NCI-H2081 treated with DMSO at 0.1 percent for 48 hours (cell line): ENCODE measurements at places on chromosomes 1 and 21.

DNA sequence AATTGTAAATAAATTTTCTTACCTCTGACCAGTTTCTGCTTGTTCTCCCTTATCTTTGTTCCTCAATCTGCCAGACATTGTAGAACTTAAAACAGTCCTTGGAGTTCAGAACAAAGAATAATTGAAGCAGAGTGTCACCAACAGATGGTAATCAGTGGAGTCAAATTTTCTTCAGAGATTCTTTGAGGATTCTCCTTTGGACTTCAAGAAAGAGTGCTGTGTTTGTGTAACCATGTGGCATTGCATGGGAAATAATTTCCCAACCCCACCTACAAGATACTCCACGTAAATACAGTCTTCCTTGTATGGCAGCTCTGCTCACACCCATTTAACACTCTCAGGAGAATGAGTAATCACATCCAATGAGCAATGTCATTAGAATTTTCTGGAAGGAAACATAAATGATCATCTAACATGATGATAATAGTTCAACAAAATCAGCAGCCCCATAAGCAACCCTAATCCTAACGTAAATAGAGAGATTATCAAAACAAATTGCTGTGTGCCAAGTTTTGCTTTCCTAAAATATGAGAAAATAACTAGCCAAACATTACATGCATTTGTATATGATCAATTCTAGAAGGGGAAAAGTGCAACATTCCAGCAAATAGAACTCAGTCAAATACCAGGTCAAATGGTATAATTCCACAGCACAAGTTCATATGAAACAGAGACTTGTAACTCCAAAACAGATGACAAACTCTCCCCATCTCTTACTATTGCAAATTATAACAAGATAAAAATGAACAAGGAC lies 6.9 kb upstream of the DENND1B start:
- no peak for DNase-seq

- no peak for DNase-seq
These were observed 896.8 kb upstream of the ADGRL4 start for GRCh38 chr1:79903321-79903720.

DNA sequence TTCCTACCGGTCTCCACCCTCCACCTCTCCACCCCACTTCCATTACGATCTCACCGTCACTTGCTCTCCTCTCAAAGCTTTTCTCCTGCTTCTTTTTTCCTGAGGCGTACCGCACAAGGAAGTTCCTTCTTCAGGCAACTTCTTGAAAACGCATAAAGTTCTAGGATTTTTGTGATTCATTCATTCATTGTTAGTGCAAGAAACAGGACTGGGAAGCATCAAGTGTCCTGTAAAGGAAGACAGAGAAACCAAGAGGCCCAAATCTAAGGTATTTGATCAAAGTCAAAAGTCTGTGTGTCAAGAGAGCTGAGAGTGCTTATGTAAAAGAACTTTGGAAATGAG lies 1.3 kb upstream of the RCC2 start:
- DNase-seq = no peak

GRCh38 chr1:6756457-6756856 lies 28.8 kb upstream of the CAMTA1 start:
- DNase-seq = no peak

DNA sequence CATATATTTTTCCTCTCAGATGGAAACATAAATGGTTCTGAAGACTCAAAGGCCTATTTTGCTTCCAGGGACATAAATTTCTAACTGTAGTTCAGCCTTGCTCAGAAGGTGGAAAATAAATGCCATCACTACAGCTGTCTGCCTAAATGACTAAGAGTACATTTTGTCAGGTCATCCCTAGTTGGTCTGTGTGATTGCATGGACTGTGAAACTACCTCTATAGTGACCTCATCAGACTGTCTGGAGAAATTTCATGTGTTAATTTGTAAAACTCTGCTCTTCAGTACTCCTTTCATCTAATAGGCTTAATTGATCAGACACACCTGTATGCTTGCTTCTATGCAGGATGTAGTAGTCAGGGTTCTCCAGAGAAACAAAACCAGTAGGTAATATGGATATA lies 886.9 kb downstream of the AMY1C start:
- no peak for DNase-seq

DNA sequence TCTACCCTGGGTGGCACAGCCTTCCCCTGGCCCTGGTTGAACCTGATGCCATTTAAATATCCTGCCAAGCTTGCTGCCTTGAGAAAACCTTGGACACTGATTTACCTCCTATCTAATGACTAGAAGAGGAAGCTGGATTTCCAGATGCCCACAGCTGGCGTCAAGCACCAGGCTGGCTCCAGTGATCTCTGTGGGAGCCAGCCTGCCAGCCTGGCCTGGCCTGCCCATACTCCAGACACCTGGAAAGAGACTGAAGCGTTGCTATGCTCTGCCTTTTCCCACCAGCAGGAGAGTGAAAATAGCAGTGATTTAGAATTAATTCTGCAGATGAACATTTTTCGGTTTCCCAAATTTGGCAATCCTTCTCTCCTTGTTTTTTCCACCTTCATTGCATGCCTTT lies 11.5 kb upstream of the EIF4G3 start:
- no peak for DNase-seq

GRCh38 chr21:46622226-46622625 lies 13.2 kb upstream of the PRMT2 start:
- no peak for DNase-seq

DNA sequence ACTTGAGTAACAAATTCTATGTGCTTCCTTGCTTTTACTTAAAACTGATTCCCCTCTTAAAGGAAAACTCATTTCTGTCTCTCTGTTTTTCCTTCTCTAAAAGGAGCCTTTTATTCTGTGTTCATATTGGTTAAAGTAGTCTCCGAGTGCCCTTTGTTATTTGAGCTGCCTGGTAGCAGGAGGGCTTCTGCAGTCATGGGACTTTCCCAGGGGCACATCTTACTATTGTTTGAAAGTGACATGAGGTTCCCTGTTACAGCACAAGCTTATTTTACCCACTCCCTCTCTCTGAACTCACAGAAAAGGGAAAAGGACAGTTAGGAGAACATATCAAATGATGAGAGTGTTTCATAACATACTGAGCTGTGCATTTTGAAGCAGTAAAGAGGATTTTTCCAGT lies 58.1 kb upstream of the ANGPTL1 start:
- no peak for DNase-seq

- no peak for DNase-seq
These were observed 36.3 kb downstream of the FAAP20 start for GRCh38 chr1:2158272-2158671.

- no peak for DNase-seq
These were observed 65.9 kb downstream of the GRIK1 start for GRCh38 chr21:29873908-29874307.

DNA sequence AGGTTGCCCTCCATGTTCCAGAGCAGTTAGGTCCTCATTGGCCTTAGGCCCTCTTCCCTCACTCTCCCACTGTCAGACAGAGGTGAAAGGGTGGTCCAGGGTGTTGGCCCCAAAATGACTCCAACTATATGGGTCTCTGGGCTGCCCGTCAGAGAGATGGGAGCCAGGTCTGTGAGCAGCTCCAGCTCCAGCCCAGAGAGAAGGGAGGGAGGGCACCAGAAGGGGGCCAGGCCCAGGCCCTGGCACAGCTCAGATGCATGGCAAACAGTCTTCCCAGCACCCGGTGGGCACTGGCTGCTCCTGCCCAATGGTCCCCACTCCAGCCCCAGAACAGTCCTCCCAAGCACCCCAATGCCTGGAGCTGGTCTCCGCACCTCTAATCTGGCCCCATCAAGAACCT lies 2.2 kb downstream of the BCAN start:
- DNase-seq = no peak

DNA sequence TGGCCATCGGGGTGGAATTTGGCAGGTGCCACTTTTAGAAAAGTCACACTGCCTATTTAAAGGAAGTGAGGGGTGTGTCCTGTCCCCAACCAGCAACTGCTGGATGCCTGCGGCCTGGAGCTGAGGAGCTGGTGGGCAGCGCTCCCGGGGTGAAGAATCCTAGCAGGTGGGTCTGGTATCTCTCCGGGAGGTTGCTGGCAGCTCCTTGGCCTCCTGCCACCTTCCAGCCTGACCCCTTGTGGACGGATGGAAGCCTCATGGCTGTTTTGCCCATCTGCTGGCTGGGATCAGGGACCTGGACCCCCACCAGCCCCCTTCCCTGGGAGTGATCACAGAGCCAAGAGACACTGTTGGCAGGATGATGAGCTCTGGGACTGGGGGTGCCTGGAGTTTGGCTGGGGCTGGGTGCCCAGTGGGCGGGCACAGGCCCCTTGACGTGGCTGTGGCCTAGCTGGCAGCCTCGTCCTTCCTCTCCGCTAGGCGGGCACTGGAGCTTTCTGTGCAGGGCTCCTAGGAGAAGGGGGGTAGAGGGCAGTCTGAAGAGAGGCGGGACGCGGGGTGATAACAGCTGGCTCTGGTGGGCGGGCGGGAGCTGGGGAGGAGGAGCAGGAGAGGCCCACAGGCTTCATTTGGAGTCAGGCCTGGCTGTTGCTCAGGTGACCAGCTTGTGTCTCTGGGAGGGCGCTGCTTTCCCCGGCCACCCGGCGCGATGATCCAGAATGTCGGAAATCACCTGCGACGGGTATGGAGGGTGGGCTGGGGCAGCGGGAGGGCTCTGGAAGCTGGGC lies at the start of gene ACOT11:
ACOT11 (plus strand) TSS at position 628 of the 788 bp plus-strand sequence; CDS start at position 710, 82 bp downstream.
- DNase-seq = no peak

- DNase-seq = no peak
These were observed 82.2 kb downstream of the MDM4 start for GRCh38 chr1:204598319-204598969.

DNA sequence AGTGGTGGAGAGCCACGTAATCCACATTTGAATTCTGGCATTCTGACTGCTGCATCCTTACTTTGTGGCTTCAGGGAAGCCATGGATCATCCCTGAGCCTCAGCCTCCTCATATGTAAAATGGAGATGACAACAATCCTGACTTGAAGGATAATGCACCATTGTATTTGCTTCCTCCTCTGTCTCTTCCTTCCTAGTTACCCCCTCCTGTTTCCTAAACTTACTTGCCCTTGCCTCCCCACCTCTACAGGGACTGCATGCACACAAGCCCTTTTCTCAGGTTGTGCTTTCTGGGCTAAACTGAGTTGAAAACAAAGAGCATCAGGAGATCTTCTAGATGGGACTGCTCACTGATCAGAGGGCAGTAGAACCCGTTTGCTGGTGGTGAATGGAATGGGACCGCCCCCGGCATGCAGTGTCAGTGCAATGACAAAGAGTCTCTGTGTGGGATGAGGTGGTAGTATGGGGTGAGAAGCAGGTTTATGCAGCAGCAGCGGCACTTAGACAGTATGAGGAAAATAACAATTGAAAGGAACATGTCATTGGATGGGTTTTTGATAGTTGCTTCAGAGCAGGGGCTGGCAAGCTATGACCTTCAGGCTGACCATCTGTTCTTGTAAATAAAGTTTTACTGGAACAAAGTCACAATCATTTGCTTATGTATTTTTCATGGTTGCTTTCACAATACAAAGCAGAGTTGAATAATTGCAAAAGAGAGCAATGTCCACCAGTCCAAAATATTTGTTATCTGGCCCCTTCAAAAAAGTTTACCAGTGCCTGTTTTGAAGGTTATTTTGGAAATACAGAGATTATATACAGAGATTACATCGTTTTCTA lies 6.1 kb upstream of the ADAMTS1 start:
- no peak for DNase-seq

DNA sequence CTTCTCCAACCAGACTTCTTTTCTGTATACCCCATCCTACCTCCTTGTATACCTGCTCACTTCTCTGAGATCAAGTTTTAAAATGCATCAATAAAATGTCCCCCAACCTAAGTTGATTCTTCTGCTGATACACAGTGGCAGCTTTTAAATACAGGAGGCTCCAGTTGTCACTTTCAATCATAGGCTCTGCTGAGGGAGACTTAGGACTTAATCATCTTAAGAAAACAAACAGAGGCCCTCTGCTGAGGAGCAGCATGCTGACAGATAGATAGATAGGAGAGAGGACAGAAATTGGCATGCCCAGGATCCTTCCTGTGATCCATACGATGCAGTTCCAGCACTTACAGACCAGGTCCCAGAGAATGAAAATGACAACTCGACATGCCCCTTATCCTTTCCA lies 311.0 kb upstream of the PROX1 start:
- DNase-seq = no peak

DNA sequence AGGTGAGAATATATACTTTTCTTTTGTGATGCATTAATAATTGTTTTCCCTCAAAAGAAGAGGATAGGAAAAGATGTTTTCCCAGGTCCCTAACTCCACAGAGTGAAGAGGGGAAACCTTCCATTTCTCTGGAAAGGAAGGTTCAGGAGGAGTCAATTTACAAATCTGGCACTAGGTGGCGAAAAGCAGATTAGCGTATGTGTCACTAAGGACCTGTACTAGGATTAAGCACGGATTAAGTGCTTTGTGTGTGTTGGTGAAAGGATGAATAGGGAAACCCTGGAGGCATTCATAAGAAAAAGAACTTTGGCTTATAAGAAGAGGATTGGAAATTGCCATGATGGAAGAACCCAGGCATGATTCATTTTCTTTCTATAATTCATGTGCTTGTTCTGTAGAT lies 410.1 kb upstream of the PLXNA2 start:
- peak; percentile 33 for DNase-seq

DNA sequence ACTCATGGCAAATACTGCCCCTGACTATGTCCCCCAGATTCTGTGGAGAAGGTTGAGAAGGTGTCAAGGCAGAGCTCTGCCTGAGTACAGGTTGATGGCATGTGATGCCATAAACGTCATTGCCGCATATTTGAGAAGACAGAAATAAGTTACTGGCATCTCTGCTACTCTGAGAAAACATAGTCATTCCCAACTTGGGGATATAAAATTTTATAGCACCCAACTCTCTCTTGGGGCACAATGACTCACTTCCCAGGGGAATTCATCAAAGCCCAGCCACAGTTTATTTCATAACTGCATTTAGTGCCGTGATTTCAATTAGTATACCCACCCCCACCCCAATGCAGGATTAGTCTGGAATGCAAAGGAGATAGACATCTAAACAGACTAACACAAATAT lies 101.9 kb upstream of the TNR start:
- no peak for DNase-seq
